ENCODE measurements at places on chromosomes 13 and 19.

DNA sequence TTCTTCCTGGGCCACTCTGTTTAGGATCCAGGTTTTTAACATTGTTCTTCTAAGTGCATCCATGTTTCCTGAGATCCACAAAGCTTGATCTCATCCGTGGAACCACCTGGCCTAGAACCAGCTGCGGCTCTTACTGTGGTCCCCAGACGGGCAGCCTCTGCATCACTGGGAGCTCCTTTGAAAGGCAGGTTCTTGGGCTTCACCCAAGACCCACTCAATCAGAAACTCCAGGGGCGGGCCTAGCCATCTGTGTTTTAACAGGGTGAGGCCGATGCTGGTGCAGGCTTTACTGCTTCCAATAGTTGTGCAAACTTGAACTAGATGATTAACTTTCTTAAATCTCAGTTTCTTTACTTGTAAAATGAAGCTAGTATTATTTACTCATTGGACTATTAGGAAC lies 605.7 kb downstream of the FGF9 start:
- DNase-seq = no peak

DNA sequence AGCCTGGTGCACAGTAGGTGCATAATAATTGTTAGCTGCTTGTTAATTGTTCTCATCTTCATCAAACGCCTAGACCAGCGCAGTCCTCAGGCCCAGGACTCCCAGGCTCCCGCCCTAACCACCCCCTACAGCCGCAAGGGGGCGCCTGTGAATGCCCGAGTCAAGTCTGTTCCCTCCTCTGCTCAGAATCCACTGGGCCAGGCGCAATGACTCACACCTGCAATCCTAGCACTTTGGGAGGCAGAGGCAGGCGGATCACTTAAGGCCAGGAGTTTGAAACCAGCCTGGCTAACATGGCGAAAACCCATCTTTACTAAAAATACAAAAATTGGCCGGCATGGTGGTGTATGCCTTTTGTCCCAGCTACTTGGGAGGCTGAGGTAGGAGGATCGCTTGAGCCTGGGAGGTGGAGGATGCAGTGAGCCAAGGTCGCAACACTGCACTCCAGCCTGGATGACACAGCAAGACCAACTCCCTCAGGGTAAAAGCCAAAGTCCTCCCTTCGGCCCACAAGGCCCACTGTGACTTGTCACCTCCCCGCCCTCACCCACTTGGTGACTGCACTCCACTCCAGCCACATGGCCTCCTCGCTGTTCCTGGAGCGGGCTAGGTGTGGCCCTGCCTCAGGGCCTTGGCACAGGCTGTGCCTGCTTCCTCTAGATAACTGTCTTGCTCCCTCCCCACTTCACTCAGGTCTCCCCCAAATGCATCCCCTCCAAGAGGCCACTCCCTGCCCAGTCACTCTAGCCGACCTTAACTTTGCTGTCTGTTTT lies 9.1 kb downstream of the ZNF653 start:
- peak; percentile 59 for DNase-seq

DNA sequence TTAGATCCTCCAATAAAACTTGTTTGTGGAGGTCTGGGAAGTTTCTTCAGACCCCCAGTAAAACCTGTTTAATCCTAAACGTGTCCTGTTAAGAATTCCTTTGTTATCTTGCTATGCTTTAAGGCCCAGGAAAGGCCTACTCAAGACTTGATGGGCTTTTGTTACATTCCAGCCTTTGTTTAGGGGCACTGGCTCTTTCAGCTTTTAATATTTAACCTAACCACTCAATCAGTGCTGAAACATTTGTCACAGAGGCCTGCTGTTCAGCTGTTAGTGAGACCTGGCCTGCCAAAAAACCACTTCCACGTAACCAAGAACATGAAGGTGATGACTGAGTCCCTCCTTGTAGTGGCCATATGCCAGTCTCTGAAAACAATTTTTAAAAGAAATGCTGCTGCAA lies 41.7 kb downstream of the PCDH17 start:
- DNase-seq = no peak

DNA sequence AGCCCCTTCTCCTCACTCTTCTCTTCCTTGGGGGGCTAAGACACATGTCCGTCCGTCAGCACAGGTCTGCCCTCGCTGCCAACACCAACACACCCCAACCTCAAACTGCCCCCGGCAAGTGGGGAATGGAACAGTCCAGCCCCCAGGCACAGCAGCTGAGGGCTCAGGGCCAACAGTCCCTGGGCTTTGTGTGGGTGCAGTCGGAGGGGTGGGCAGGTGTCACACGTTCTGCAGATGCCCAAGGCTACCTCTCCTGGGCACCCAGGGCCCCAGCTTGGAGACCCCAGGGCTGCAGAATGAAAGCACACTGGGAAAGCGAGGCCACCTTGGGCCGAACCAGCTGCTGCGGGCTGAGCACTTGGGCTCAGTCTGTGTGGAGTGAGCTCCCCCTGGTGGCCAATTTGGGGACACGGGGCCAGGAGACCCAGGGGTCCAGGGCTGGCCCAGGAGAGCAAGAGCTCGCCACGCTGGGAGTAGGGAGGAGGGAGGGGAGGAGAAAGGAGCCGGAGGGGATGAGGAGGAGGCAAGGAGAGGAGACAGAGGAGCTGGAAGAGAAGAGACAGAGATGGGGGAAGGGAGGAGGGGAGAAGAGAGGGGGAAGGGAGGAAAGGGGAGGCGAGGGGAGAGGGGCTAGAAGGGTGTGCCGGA lies 14.0 kb upstream of the ATP8B3 start:
- peak; percentile 56 for DNase-seq

- DNase-seq = no peak
Observed at GRCh38 chr13:108049211-108049610, 166.1 kb downstream of the LIG4 start.

DNA sequence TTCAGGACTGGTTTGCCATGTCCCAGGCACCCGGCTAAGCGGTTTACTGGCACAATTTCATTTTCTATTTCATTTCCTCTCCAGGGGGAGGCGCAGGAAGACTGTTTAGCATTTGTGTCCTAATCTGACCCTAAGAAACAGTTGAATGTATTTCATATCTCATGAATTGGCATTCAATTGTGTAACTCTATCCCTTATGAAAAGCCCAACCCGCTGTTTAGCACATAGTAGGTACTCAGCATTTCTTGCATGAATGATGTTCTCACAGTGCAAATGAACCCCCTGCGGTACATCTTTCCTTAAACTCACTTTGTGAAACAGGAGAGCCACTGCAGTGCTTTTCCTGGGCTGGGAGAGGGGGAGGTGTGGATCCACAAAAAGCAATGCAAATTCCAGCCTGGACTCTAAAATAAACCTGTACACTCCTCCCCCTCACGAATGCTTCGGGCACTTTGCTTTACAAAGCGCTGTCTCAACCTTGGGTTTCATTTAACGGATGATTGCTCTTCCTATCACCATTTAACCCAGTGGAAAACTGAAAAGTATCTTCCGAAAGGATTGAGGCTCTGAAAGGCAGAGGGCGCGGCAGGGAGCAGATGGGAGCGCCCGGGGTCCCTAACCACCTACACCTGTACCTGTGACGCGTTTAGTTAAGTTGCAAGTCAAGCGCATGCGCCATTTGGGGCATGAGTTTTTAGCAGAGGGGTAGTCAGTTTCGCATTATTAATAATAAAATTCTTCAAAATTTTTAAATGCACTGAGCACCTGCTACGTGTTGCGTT lies 1.2 kb upstream of the EEF2 start:
- no peak for DNase-seq

- DNase-seq = no peak
Observed at GRCh38 chr13:93620181-93620765, 393.7 kb downstream of the GPC6 start.

GRCh38 chr19:47430041-47430802 lies 10.9 kb upstream of the MEIS3 start:
- no peak for DNase-seq

DNA sequence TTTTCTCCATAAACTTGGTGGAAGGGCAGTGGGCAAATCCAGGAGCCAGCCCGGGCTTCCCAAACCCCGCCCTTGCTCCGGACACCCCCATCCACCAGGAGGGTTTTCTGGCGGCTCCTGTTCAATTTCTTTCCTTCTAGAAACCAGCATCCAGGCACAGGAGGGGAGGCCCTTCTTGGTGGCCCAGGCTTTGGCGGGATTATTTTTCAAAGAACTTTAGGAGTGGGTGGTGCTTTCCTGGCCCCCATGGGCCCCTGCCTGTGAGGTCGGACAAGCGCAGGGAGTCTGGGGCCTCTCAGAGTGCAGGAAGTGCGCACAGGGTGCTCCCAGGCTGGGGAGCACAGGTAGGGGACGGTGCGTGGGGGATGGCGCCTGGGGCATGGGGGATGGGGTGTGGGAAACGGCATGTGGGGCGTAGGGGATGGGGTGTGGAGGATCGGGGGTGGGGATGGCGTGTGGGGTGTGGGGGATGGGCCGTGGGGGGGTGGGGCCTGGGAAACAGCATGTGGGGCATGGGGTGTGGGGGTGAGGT lies 396 bp downstream of the F7 start:
- DNase-seq = no peak

DNA sequence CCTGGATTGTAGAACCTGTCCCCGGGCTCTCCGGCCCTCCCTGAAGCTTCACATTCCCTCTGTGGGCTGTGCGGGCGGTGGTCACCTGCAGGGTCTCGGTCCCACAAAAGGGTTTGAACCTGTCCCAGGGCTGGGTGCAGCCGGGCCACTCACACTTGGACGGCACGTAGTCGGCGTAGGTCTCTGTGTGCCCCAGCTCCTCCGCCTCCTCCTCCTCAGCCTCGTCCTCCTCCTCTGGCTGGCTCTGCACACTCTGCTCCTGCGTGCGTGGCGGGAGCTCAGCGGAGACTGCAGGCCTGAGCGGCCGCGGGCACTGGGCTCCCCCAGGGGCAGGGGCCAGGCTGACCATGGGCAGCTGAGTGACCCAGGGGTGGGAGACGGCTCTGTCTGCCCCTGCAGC lies 19.6 kb downstream of the GPX4 start:
- DNase-seq = no peak

DNA sequence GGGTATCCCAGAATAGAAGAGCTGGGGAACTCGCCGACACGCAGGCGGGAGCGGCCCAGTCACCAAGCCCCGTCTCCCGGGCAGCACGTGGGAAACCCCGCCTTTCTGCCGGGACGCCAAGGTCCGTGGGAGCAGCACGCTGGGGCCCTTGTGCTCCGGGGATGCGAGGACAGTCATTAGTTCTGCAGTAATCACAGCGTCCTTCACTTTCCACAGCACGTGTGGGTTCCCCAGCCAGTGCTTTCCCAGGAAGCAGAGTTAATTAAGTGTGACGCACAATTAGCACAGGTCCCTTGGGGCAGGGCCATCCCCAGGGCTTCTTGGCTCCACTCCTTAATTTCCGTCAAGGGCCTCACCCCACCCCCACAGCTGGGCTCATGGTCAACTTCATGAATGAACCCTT lies 64.3 kb upstream of the C13orf46 start:
- no peak for DNase-seq

DNA sequence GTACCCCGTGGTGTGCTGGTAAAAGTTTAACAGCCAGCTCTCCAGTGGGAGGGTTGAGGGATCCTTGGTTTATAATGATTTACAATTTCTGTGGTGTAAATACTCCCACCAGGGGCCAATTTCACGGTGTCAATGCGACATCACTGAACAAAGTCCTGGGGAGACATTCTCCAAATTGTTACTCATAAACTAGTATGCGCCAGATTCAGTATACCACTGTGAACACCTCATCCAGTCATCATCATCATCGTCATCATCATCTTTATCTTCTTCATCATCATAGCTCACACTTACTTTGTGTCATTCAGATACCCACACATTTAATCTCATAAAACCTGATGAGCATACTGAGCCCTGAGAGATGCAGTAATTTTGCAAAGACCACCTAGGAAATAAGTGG lies 17.2 kb upstream of the TNFSF14 start:
- DNase-seq = no peak

DNA sequence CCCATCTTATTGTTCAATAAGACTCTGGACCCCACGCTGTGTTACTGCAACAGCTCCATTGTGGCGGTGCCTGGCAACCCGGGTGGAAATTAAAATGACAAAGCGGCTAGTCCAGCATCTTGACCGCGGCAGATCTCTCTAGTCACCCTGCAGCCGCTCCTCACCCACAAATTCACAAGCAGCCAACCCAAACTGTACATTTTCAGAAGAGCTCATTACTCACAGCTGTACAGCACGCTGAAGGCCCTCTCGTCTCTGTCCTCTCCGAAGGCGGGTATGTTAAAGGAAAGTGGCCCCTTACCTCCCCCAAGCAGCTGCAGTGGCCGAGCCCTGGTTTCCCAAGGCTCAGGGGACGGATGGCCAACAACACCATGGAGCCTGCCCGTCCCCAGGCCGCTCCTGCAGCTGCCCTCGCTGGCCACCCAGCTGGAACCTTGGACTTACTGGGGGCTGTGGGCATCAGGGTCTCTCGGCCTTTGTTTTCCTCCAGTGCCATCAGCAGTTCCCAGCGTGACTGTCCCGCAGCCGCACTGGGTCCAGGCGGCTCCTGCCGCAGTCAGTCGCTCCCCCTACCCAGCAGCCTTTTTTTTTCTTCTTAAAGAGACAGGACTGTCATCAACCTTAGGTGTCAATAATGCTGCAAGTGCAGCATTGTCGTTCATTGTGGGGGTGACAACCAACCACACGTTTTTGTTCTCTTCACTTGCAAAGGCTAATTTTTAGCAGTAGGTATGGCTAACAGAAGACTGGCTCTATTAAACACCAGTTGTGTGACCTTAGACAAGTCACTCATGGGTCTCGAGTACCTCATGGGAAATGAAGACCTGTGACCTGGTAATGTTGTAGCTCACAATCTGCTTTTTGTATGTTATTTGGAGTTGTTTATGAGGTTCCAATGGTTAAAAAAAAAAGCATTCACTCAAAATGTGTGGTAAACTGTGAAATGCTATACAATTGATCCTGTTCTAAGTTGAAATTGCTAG lies at the start of gene SACS:
Gene SACS (minus strand): TSS at position 532 of the 983 bp plus-strand sequence. CDS start 22,463 bp downstream, outside the sequence.
- no peak for DNase-seq

GRCh38 chr13:99383946-99384345 lies 76.7 kb upstream of the GPR183 start:
- no peak for DNase-seq

GRCh38 chr19:34713262-34713637 lies 20.8 kb upstream of the ZNF181 start:
- DNase-seq = no peak

DNA sequence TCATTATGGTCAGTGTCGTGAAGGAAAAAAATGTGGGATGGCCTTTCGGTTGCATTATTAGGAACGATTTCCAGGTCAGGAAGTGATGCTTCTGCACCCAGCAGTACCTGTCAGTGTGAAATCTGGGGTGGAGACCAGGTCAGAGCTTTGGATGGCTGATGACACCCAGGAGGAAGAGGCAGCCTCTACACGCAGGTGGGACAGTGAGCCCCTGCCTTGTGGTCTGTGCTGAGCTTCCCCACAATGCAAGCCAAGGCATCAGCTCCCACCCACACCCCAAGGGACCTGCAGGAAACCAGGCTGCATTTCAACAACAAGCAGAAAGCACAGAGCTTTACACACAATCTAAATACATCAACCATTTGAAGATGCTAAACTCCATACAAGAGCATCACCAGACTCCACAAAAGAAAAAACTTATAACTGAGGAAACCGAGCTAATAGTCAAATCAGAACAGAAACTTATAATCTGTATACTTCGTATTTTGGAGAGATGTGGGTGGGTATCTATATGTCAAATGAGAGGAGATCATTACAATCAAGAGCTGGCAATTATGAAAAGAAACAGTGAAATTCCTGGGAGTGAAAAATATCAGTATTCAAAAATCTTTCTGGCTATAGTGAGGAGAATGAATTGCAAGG lies 130.1 kb downstream of the ZDHHC20 start:
- no peak for DNase-seq
